ENCODE measurements at places on chromosomes 6 and 20.
A peak's percentile ranks its signal among the peaks of the same experiment; 100 is the strongest.

DNA sequence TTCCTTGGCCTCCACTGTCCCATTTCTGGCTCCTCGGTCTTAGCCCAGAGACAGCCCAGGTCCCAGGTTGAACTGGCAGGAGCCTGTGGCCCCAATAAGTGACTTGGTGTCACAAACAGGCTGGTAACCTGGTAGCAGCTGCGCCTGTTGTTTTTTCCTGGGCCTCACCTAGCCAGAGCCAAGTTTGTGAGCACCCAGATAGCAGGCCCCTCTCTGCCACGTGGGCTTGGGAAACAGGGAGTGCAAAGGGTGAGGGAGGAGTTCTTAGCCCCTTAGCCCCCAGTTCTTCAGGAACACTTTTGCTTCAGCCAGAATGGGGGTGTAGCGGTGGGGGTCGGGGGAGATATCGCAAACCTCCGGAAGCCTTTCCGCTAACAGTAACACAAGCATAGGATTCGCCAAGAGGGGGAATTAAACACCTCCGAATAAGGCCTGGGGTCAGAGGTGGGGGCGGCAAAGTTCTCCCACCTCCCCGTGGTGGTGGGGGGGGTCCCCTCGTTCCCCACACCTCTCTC lies 760 bp downstream of the C6orf132 start:
- DNase-seq = no peak

DNA sequence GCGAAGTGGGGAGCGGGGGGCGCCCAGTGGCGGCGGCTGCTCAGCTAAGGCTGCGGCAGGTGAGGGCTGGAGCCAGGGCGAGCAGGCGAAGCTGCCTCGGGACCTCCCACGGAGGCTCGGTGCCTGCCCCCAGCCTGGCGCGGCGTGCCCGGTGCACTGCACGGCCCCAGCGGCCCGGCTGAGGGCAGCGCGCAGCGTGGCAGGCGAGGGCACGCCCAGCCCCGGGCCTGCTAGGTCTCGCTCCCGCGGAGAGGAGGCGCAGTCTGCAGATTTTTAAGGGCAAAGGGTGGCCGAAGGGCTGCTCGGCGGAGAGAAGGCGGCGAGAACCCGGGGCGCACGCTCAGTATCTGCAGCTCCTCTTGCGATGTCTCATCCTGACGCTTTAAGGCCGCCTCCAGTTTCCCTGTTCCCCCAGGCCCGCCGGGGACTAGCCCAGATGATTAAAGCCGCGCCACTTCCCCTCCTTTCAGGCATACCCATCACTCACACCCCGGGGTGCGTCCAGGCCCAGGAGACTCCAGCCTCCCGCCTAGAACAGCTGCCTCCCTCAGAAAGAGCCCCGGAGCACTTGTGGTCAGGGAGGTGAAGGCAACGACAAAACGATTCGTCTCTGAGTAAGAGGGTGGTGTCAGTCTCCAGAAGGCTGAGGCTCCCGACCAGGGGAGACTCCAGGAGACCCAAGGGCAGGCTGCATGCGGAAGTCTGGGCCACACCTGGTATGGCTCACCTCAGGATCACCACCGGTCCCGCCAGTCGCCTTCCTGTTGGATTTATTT lies at the start of gene FERMT1:
TSS of gene FERMT1 (minus strand) at position 158 of the 776 bp plus-strand sequence. CDS start 3,476 bp downstream, outside the sequence.
- no peak for DNase-seq

GRCh38 chr20:21971436-21971835 lies 266.0 kb downstream of the PAX1 start:
- no peak for DNase-seq

DNA sequence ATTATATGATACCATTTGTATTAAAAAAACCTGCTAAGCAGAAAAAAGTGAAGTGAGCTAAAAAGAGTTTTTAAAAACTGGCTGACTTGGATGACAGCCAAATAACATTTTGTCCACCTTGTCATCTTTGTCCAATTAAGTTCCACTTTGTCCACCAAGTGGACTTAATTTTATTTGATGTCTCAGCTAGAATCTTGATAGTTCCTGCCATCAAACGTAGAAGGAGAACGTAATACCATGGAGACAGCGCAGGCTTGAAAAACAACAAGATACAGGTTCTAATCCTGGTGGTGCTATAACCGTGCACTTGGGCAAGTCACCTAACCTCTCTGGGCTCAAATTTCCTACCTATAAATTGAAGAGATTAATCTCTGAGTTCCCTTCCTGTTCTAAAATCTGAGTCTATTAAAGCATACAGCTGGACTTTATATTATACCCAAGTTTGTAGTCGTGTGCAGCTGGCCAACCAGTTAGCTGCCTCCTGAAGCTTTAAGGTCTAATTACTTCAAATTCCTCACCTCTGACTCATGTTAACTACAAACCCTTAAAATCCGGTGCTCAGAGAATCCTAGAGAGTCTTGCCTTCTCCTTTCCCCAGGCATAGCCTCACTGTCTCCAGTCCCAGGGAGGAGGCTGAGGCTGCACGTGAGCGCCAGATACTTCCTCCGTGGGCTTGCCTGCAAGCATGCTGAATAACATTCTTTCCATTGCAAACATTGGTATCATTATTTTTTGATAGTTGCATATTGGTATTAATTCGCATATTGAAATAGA lies 16.8 kb downstream of the TMEM244 start:
- DNase-seq = no peak

DNA sequence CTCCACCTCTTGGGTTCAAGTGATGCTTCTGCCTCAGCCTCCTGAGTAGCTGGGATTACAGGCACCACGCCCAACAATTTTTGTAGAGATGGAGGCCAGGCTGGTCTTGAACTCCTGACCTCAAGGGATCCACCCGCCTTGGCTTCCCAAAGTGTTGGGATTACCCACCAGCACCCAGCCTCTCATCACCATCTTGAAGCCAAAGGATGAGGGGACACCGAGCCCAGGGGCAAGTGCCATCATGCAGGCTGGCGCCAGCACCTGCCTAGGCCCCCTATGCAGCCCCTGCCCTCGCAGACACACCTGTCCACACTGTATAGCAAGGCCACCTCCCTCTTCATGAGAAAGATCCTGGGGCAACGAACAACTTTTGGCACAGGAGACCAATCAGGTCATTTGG lies 5.3 kb upstream of the RBM38 start:
- no peak for DNase-seq

DNA sequence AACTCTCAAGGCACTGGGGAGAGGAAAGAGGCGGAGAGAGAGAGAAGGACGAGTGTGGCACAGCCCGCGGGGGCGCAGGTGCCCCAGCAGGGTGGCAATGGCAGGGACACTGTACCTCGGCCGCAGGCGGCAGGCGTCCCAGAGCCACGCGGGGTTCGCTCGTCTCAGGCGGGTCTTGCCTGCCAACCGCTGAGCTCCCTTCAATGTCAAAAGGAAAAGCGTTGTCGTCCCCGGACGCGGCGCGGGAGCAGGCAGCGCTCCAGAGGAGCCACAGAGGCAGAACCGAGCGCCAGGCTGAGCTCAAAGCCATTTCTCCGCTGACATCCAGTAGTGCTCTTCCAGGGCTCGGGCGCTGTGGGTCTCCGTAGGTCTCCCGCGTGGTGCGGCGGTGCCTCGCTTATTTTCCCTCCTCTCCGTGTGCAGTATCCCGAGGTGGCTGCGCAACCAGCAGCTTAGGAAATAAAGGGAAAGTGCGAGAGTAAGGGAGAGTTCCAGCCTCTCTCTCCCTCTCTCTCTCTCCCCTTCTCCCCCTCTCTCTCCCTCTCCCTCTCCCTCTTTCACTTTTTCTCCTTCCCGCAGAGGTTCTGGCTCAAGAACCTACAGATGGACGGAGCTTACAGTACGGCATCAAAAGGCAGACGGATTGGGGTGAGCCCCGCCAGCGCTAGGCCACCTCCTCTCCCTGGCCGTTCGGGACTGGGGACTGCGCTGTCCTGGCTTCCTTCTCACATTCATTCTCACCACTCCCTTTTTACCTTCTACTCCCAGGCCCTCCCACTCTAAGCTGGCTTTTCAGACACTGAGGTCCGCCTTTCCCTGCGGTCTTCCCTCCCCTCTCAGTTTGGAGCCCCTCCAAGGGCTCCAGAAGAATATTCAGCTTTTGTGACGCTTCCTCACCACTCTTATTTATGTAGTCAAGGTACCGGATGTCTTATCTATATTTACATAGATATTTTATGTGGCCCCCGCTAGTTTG lies at the start of gene LAMA4:
TSS of gene LAMA4 (minus strand) at position 727 of the 976 bp plus-strand sequence. CDS start at position 310, 417 bp downstream.
- DNase-seq = peak; percentile 10

DNA sequence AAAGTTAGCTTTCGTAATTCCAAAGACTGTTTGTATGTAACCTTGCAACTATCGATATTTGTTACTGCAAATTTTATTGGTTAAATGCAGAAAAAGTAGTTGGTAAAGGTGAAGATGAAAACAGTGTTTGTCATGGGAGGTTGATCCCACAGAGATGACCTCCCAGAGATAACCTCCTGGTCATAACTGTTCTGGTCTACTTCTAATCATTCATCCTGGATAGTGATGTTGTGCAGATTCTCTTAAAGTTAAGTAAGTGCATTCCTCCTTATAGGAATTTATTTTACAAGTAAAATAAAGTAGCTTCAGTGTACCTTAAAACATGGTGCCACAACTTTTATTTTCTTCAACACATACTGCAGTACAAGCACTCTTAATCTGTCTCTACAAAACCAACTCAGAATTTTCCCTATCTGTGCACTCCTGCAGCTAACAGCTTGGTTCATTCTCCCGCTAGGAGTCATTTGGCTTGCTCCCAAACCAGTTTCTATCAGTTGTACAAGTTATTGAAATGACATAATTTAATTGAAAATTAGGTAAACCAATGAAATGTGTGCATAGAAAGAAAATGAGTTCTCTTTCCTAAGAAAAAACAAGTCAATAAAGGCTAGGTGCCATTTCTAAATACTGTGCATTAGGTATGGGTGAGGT lies 19.2 kb downstream of the METTL24 start:
- DNase-seq = no peak

Measured in caudate nucleus (tissue), 63 donors.